ENCODE measurements at places on chromosomes 16 and 17.
A peak's percentile ranks its signal among the peaks of the same experiment; 100 is the strongest.

DNA sequence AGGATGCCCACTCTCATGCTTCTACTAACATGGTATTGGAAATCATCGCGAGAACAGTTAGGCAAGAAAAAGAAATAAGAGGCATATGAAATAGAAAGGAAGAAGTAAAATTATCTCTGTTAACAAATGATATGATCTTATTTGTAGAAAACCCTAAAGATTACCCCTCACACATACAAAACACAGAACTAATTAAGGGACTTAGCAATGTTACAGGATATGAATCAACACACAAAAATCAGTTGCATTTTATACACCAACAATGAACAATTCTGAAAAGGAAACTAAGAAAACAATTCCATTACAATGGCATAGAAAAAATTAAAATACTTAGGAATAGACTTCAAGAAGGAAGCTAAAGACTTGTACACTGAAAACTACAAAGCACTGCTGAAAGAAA, 2.7 kb upstream of the CAPNS2 start:
- no peak for DNase-seq

DNA sequence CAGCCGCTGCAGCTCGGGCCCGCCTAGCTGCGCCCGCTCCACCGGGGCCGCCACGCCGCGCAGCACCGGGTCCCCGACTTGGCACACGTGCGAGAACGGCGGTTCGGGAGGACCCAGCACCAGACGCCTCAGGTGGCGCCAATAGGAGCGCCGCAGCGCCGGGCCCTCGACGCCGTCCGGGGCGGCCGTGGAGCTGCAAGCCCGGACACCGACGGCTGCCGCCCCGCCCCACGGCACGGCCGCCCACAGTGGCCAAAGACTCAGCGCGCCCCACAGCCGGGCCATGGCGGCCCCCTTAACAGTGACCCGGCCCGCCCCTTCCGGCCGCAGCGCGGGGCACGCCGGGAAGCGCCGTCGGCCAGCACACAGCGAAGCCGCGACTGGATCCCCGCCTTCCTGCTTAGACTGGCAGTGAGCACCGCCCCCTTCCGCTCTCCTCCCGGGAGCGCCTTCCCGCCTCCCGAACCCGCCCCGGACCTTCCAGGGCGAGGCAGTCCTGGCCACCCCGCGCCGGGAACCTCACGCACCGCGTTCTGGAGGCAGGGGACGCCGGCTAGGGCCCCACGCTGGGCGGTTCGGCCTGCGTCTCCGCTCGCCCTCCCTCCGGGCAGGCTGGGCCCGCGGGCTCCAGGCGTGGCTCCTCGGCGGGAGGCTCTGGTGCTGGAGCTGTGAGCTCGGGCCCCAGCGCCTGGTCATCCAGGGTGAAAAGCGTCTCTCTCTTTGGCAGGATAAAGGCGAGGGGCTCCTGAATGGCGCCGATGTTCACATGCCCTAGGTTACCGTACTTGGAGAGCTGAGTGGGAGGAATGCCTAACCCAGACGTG, at the start of gene PDF:
TSS of gene PDF (minus strand) at position 303 of the 824 bp plus-strand sequence. CDS start at position 285, 18 bp downstream.
- DNase-seq: peak; percentile 69

GRCh38 chr16:82891918-82892317, 265.1 kb downstream of the CDH13 start:
- DNase-seq: no peak

GRCh38 chr17:6054372-6054771, 15.8 kb upstream of the WSCD1 start:
- no peak for DNase-seq

DNA sequence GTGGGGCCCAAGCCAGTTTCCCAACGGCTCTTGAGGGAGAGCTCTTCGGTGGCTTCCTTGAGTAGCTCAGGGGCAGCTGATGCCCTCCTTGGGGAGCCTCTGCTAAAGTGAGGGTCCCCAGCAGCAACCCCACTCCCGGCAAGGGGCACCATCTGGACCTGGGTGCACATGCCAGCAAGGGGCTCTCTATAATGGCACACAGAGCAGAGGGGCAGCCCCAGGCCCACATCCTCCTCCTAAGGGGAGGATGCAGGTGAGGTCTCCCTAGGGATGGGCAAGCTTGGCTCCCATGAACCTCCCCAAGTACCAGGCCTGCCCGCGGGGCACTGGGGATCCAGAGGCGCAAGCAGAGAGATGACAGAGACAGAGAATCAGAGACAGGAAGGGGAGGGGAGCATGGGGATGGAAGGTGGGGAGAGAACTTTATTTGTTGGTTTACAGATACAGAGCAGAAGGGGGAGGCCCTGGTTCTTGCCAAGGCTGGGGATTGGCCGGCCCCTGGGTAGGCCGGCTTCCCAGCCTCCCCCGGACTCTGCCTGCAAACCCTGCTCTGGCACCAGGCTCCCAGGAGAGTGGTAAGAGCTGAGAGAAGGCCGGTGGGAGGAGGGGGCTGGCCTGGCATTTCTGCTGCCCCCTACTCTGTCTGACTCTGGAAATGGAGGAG, 61.4 kb downstream of the SRCIN1 start:
- no peak for DNase-seq

DNA sequence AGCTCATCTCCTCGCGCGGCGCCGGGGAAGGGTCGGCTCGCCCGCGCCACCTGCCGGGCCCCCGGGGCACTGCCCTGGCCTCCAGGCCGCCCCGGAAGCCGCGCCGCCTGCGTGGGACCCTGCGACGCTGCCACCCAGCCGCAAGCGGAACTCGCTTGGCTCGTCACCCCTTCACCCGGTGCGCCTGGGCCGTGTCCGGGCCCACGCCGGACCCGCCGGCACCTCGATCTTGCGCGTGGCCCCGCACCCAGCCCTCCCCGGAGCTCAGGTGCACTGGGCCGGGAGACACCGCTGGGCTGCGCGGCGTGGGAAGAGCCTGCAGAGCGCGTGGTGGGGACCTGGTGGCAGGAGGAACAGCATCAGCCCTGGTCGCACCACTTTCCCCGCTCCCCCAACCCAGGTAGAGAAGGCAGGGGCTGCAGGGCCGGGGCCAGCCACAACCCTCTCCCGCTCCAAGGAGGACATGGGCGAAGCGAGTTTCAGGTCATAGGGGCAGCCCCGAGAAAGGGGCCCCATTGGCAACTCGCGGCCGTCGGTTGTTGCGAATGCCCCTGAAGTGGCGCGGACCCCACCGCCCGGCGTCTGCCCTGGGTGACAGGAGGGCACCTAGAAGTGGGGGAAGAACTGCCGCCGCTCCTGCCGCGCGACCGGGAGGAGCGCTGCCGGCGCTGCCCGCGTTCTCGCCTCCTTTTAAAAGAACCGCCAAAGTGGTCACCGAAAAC, 363 bp upstream of the MIF4GD start:
- peak; percentile 83 for DNase-seq

DNA sequence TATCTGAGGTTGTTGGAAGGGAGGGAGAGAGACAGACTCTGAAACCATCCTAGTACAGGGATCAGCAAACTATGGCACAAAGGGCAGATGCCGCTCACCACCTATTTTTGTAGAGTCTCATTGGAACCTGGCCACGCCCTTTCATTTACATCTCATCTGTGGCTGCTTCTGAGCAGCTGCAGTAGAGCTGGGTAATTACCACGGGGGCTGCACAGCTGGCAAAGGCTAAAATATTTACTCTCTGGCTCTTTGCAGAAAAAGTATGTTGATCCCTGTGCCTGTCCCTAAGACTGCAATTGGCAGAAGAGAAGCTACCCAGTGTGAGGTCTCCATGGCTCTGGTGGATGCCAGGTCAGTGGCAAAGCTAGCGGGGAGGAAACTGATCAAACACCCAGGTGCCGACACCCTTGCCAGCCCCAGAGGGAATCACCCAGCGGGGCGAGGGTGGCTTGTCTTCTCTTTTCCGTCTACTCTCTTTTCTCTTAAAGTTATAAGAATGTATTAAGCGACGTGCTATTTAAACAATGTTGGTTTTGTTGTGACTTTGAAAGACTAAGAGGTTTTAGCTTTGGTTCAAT, 14.0 kb downstream of the CEP295NL start:
- DNase-seq: no peak

DNA sequence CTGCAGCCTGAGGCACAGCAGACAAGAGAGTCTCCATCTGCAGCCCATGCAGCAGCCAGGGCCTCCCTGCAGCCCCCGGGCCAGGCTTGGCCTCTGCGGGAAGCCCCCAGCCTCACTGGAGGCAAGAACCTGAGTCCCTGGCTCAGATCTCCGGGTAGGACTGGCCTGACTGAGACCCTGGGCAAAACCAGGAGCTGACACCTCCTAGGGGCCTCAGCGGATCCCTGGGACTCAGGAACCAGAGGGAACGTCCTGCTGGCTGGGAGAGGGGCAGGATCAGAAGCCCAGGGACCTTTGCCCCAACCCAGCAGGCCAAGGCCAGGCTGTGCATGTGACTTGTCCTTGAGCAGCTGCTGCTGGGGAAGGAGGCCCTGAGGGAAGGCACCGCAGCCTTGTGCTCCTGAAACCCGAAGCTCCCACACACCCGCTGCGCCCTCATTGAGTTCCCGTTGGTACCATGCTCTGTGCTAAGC, 1.7 kb upstream of the PRSS21 start:
- DNase-seq: no peak

- no peak for DNase-seq
Measured at GRCh38 chr16:9934723-9935508, 247.3 kb downstream of the GRIN2A start.

- DNase-seq: no peak
Measured at GRCh38 chr17:41284043-41284442, 8.5 kb downstream of the KRTAP9-7 start.

- DNase-seq: no peak
Measured at GRCh38 chr17:68437979-68438822, 19.1 kb downstream of the WIPI1 start.

DNA sequence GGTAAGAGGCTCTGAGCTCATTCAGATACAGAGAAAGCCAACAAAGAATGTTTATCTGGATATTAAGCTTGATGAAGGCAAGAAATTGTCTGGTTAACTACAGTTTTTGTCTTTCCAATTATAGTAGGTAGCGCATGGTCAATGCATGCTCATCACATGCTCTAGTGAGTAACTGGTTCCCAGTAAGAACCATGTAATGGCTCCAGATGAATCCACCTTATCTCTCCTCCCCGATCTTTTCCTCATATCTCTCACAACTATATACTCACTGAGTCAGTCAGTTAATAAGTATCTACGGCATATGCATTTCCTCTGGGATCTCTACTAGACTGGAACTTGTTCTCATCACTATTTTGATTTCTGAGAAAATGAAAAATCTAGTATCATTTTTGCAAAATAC, 340.7 kb upstream of the DYNLRB2 start:
- no peak for DNase-seq

DNA sequence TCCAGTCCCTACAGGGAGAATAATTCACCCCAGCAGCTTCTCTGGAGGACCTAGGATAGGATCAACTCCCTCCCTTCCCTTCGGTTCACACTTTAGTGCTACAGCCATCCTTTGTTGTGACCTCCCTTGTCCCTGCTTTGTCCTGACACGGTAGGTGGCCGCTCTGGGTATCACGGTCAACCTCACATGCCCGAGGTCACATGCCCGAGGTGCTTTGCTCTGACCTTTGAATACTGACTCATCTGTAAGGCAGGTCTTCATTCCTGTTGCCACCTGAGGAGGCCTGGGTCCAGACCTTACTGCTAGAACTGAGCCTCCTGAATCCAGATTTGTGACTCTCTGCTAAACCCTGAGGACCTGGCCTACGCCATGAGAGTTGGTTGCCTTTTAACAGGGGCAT, 19.7 kb downstream of the ALKBH5 start:
- DNase-seq: no peak

- DNase-seq: no peak
Measured at GRCh38 chr17:57984936-57985674, 2.9 kb downstream of the VEZF1 start.

DNA sequence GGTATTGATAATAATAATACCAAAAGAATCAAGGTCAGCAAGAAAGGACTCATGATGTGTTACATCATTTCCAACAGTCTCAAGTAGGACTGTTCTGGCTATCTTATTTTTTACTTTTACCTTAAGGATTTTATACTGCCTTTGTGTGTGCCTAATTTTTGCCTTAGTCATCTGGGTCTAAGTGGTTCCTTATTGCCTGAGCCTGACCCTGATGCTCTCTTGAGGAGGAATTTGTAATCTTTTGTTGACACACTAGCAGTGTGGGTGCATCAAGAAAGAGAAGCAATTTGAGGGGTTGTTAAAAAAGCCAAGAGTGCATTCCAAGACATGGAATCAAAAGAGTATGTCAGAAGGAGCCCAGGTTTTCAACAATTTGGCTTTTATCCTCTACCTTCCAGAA, 59.3 kb downstream of the TMEM100 start:
- no peak for DNase-seq

DNA sequence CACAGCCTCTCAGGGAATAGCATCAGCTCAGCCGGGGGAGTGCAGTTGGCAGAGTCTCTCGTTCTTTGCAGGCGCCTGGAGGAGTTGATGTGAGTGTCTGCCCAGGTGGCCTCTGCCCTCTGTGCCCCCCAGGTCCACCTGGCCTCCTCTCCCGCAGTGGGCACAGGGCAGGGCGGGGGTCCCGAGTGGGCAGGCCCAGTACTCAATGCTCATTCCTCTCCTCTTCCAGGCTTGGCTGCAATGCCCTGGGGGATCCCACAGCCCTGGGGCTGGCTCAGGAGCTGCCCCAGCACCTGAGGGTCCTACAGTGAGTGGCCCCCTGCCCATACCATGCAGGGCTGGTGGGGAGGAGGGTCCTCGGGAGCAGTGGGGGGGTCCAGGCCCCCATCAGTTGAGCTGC, 14.7 kb upstream of the CPNE2 start:
- no peak for DNase-seq

DNA sequence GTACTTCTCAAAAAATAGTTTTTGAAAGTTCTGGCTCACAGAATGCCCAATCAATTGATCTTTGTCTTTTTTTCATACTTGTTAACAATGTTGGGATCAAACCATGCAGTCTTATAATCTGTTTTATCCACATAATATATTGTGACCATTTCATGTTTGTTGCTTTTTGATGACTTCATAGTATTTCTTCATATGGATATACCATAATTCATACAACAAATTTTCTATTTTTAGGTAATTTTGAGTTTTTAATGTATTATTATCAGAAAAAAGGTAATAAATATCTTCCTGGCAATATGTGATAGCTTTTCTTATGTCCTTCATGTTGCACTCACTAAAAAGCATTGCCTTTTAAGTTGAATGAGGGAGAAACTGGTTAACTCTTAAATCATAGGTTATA, 44.8 kb downstream of the TBC1D26 start:
- DNase-seq: no peak

- DNase-seq: no peak
Measured at GRCh38 chr16:57304169-57305061, 19.9 kb upstream of the PLLP start.

DNA sequence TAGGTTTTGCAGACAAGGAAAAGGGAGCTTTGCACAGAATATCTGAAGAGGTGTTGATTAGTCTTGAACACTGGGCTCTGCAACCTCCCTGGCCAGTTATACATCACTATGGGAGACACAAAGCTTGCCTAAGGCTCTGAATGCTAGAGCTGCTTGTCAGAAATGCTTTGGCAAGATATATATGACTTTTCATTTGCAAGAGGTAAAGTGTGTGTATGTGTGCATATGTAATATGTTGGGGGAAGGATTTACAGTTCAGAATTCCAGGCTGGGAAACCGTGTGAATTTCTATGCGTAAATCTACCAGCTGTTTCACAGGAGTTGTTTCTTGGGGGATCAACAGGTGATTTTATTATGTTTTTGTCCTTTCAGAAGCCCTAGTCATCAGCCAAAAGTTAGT, 350.9 kb downstream of the TMEM114 start:
- no peak for DNase-seq

- no peak for DNase-seq
Measured at GRCh38 chr16:84370723-84371552, 2.6 kb downstream of the ATP2C2 start.

- DNase-seq: no peak
Measured at GRCh38 chr16:30553393-30553899, 4.7 kb downstream of the ZNF764 start.

All from activated CD4-positive, alpha-beta T cell treated with anti-CD3 and anti-CD28 coated beads for 1 hour (primary cell).